Esophagus squamous epithelium (tissue), 5 donors: ENCODE measurements at places on chromosomes 3 and 15. TPM values are rescaled to one million over a fixed set of nuclear protein-coding genes. Genes with fewer than 3 reads are reported as not detected.

GRCh38 chr3:180265551-180265950 is 228.8 kb upstream of the PEX5L start:
- no peak for DNase-seq

DNA sequence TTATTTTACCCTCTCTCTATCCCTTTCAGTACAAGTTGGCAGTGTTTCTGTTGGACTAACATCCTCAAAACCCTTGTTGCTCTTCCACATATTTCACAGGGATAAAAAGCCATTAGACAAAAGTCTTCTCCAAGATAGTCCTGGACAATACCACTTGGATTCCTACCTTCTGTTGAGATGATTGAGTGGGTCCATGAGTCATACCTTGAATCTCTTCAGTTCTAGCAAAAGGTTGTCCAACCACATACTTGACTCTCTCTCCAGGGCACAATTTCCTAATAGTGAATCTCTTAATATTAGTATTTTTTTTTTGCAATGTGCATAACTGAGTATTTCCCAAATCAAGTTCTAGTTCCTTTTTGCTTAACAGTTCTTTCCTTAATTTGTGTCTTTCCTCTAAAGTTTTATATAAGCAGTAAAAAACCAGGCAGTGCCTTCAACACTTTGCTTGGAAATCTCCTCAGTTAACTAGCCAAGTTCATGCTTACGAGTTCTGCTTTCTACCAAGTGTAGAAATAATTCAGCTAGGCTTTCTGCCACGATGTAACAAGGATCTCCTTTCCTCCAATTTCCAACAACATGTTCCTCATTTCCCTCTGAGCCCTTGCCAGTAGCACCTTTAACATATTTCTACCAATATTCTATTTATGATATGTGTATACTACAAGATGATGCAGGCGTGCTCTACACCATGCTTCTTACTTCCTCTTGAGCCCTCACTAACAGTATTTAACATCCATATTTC is 68.3 kb upstream of the NEO1 start:
- no peak for DNase-seq

GRCh38 chr3:148601766-148602685 is 95.7 kb upstream of the AGTR1 start:
- no peak for DNase-seq

GRCh38 chr15:78750566-78750965 is 60.7 kb downstream of the ADAMTS7 start:
- DNase-seq: no peak

GRCh38 chr3:133138017-133138416 is 99.8 kb downstream of the TMEM108 start:
- DNase-seq: no peak

GRCh38 chr3:102098130-102098885 is 249.0 kb downstream of the NFKBIZ start:
- DNase-seq: no peak

DNA sequence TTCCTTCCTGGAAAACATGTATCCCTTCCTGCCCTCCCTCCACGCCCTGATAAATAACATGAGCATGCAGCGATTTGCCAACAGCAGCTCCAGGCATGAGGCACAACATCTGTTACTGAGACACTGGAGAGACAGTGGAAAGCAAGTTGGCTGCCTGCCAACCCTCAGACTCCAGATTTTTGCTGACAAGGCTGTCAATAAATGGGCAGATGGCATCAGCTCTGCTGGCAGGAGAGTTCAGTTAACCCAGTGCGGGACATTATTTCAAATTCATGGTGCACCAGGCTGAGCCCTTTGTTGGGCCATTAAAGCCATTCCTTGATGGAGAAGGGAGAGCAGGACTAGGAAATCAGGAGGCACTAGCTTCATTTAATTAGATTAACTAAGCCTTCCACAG is 293.3 kb downstream of the MEX3B start:
- DNase-seq: no peak

GRCh38 chr3:50237754-50238548 is 1.9 kb downstream of the GNAI2 start:
- peak; percentile 65 for DNase-seq

- no peak for DNase-seq
Observed at GRCh38 chr15:100787567-100788417, 91.8 kb upstream of the ALDH1A3 start.

DNA sequence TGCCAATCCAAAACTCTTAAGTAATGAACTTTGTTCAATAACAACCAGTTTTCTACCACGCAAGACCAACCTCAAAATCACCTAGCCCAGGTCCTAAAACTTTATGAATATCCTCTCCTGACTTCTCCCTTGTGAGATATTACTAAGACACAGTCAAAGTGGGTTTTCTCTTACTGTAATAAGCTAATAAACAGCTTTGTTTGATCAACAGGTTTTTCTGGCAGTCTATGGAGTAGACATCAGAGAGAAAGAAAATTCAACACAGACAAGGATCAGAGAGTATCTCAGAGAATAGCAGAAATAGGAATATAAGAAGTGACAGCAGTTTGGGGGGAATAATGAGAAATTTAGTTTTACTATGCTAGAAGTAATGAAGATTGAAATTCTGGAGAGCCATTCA is 79.6 kb downstream of the NR2E3 start:
- DNase-seq: no peak

DNA sequence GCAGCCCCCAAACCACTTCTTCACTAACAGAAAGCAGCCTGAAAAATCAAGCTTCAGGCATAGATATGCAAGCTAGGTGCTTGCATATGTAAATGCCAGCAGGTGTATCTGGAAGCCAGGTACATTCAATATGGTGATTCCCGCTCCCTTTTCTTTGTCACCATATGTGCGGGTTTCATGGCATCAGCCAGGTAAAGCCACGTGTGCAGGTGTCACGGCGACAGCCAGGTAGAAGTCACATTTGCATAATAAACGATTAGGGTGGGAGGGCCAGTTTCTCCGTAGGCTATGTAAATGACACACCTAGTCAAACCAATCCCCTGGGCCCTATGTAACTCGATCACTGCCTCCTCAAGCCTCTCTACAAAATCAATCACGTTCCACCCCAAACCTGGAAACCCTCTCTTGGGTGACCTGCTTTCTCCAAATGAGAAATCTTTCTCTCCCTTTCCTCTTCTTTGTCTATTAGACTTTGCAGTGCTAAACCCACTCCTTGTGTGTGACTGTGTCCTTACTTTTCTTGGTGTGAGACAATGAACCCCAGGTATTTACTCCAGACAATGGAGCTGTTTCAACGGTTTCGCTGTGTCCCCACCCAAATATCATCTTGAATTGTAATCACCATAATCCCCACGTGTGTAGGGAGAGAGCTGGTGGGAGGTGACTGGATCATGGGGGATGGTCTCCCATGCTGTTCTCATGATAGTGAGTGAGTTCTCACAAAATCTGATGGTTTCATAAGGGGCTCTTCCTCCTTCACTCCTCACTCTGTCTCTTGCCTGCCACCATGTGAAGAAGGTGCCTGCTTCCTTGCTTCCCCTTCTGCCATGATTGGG is 44.6 kb downstream of the ONECUT1 start:
- DNase-seq: no peak

GRCh38 chr3:144003051-144003450 is 31.4 kb downstream of the DIPK2A start:
- DNase-seq: no peak

GRCh38 chr3:101963902-101964362 is 114.6 kb downstream of the NFKBIZ start:
- DNase-seq: no peak

DNA sequence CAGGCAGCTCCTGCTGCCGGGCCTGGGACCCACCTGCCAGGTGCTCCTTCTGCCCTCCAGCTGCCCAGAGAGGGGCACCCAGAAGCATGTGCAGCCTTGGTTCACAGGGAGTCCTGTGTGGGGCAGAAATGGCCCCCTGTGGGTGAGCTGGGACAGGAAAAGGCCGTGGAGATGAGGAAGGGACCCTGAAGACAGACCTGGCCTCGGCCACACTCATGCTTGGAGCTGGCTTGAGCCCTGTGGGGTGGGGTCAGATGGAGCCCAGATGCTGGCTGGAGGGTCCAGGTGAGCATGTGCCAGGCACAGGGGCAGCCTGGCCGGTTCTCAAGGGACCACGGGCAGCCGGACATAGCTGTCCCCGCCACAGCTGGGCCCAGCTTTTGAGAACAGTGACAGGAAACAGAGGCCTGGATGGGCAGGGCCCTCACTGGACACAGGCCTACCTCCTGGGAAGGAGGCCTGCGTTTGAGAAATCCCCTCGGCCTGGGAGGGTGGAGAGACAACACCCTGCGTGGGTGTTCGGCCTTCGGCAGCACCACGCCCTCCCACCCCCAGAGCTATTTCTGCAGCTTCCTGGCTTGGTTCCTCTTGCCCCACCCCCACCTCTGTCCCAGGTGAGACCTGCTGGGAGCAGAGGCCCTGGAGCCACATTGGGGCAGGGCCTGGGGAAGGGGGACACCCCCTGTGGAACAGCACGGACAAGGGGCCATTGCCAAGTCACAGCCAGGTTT is 132.6 kb upstream of the MEF2A start:
- no peak for DNase-seq

DNA sequence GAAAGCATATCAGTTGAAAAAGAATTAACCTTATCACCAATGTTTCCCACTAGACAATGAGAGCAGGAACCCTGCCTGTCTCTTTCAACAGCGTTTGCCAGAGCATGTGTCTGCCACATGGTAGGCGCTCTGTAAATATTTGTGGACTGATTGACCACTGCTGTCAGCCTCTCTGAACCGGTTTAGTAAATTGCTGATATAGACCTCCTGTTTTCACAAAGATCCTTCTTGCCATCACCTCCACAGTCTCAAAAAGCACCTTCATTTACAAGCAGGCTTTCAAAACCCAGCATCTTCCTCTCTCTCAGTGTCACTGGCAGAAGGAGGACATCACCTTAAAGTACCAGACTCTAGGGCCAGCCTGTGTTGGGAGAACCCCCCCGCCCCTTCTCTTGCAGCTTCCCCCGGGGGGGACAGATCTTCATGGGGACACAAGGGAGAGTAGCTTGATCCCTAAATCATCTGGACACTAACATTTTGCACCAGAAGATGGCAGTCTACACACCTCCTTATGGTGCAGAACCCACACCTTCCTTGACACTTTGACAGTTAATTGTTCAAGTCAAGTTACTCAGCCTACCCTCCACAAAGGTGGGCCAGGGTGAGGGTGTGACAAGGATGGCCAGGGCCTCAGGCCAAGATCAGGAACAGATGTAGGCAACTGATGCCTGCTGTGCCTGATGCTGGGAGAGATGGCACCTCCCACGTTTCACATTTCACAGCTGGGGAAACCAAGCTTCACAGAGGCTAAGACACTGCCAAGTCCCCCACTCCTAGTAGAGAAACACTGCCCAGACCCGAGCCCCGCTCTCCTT is 37.8 kb upstream of the USP3 start:
- no peak for DNase-seq

- no peak for DNase-seq
Observed at GRCh38 chr3:140568842-140569520, 108.9 kb upstream of the TRIM42 start.

DNA sequence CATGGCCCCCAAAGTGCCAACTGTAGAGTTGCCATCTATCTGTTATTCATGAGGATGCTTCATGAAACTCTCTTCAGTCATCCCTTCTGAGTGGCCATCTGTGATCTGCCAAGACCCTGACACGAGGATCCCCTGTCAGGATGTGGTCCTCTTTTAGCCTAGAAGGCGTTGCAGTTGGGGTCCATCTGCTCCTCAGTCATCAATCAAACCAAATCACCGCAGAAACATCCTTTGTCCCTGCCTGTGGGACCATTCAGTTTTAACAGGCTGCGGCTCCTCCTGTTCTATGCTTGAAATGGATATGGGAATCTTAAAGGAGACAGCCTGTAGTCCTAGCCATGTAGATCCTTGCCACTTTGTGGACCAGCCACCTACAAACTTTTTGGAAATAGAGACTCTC is 5.9 kb upstream of the RPS27L start:
- no peak for DNase-seq

DNA sequence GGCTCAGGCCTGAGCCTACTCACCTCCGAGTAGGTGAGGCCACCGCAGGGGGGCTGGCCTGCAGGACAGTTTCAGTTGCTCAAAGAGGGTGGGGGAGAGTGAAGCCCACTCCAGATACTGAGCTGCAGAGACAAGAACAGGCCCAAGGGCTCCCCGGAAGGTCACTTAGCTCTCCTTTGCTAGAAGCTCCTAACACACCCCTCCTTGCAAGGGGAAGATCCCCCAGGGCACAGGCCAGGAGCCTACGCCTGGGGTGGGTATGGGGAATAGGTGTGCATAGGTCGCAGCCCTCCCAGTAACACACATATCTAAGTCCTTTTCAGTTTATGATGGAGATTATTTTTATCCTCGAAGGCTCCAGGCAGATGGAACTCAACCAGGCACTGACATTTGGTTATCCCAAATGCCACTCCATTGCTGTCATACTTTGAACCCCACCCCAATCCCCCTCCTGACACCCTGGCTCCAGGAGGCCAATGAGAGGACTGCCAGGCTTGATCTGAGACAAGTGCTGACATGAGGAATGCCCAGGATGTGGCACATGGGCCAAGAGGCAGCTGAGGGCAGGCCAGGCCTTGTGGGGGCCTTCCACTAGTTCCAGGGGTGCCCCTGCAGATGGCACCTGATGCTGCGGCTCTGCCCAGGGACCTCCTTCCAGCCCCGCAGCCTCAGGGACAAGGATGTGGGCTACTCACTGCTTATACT is 1.1 kb upstream of the MUSTN1 start:
- DNase-seq: no peak

GRCh38 chr3:107958146-107958545 is 132.7 kb downstream of the CD47 start:
- no peak for DNase-seq

- DNase-seq: no peak
Observed at GRCh38 chr15:58404020-58404419, 27.8 kb upstream of the LIPC start.

GRCh38 chr3:128749035-128749434 is 23.1 kb downstream of the RAB7A start:
- no peak for DNase-seq

DNA sequence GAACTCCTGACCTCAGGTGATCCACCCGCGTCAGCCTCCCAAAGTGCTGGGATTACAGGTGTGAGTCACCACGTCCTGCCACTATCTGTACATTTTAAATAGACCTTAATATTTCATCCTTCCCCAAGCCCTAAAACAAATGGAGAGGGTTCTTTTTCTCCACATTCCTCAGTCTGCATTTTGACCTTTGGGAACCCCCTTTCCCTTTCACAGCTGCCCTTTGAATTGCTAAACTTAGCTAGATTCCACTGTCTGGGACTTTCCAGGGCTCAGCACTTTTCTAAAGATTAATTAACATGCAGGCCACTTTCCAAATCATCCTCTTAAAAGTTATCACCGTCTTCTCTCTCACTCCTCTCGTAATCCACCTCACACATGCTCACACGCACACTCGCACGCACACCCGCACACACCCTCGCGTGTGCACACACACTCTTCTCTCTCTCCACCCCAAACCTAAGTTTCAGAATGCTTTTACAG is 124.2 kb downstream of the TMCO5A start:
- DNase-seq: no peak

Gene SEMA6D
- total RNA-seq: 1.3 TPM

Gene GOLGA6D
- not detected for total RNA-seq

Gene LDHAL6B
- not detected for total RNA-seq

Gene FBXO40
- not detected for total RNA-seq

Gene ATP2B2
- 0.38 TPM for total RNA-seq

Gene CACNA2D3
- total RNA-seq: 7.1 TPM

Gene WDR72
- 0.04 TPM for total RNA-seq

Gene GOLGA6L4
- total RNA-seq: 0.97 TPM

Gene TNNC1
- total RNA-seq: 4.1 TPM

Gene OXTR
- 9.0 TPM for total RNA-seq

Gene RMDN3
- 31.9 TPM for total RNA-seq

Gene SLC2A2
- not detected for total RNA-seq

Gene ACAN
- 0.76 TPM for total RNA-seq

Gene LRRC31
- not detected for total RNA-seq

Gene GOLGA8M
- total RNA-seq: 0.57 TPM

Gene PGBD4
- total RNA-seq: 1.7 TPM
